ENCODE measurements at places on chromosomes 2 and 18. TPM values are rescaled to one million over a fixed set of nuclear protein-coding genes. Genes with fewer than 3 reads are reported as not detected.

ASNSD1 gene
- total RNA-seq: 103 TPM

HNRNPLL gene
- total RNA-seq: 120 TPM

PRKAG3 gene
- total RNA-seq: 1.5 TPM

C2orf49 gene
- total RNA-seq: 38.8 TPM

SERPINB3 gene
- total RNA-seq: not detected

TTC27 gene
- total RNA-seq: 33.1 TPM

CFAP53 gene
- total RNA-seq: 1.2 TPM

ANO7 gene
- 1.4 TPM for total RNA-seq

IL36G gene
- not detected for total RNA-seq

WDSUB1 gene
- total RNA-seq: 17.1 TPM

LRRC30 gene
- total RNA-seq: 0.49 TPM

SKA1 gene
- 2.5 TPM for total RNA-seq

All from camera-type eye (tissue), 1 donor.